ENCODE measurements at places on chromosomes 4 and X.

DNA sequence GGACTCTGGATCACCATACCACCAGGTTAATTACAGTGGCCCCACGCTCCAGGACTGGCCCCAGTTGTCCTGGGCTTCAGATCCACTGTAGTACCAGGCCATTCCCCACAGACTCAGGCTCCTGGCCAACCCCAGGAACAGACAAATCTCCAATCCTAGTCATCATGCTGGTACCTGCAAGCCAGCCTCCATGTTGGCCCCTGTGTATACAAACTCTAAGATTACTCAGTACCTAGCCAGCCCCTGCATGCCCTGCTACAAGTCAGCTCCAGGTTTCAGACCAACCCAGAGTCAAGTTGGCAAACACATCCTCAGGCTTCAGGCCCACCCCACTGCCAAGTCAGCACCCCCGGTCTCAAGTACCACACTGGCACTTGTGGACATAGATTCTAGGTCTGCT, 85.9 kb downstream of the KLF8 start:
- DNase-seq: no peak

DNA sequence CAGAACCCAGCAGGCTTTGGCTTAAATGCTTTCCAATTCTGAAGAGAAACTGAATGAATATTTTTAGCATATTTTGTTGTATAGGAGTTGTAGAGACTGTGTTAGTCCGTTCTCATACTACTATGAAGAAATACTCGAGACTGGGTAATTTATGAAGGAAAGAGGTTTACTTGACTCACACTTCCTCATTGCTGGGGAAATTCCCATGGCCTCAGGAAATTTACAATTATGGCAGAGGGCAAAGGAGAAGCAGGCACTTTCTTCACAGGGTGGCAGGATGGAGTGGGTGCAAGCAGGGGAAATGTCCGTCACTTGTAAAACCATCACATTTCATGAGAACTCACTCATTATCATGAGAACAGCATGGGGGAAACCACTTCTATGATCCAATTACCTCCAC, 291.7 kb downstream of the PACRGL start:
- DNase-seq: no peak

GRCh38 chr4:173380987-173381386, 10.2 kb downstream of the SAP30 start:
- no peak for DNase-seq

GRCh38 chrX:134933911-134934310, 56.9 kb upstream of the SMIM10 start:
- DNase-seq: no peak

DNA sequence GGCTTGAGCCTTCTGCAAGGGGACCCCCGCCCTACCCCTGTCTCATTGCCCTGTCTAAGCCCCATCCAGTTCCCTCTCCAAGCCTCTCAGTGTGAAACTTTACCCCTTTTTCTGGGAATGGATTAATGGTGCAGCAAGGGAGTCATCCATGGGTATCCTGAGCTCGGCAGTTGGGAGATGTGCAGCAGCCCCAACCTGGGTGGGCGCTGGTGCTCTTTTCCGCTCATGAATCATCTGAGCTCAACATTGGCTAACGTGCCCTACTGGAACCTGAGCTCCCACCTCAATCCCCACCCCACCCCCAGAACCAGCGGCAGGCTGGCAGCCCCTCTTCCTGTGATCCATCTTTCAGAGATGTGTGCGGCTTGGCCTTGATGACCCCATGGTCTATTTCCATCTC, 130.3 kb upstream of the MSX1 start:
- DNase-seq: no peak

DNA sequence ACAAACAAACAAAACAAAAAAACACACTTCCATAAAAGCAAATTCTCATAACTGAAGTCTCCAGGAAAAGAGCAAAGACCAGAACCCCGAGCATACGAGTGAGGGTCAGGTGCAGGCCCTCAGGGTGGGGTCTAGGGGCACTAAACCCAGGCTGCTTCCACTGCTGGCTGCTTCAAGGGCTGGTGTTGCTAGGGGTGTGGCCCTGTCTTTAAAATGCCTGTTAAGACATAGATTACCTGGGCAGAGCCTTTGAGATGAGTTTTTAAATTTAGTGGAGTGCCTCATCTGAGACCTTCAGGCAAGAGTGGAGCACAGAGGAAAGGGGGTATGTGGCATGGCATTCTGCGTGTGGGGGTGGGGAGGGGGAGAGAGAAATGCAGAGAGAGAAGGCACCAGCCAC, 87.0 kb downstream of the FHDC1 start:
- no peak for DNase-seq

DNA sequence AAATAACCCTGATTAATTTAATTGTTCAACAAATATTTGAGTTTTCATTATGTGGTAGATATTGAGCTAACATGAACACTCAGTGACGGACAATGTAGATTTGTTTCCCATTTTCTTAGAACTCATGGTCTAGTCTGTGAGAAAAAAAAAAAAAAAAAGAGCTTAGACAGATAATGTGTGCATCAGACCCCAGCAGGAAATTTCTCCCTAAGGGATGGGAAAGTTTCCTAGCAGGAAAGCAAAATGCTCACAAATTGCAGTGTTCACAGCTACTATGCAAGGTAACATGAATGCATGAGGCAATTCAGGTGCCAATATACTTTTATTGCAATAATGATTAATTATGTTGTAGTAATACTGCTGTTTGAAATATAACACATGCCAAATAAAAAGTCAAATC, 843.2 kb upstream of the SLIT2 start:
- no peak for DNase-seq

DNA sequence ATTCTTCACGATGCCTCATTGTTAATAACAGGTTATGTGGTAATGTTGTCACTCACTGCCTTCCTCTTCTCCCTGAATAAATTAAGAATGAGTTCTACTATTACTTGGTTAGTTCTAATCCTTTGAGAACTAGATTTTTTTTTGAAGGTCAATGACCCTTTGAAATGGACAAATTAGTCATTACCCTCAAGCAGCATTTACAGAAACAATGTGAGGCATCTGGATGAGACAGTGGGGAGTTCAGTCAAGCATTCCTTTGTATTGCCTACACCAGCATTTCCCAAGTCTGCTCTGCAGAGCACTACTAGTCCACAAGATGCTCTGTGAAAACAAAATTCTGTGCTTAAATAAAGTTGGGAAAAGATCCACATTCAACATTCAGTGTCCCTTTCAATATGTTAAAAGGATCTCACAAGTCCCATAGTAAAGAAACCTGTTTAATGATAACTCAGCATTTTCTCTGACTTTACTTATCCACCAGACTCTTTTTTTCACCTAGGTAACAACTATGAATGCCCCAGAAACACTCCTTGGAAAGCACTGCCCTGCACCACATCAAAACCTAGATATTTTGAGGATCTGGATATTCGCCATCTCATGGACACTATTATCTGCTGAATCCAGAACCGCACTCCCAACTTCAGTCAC, 60.6 kb downstream of the CHRDL1 start:
- no peak for DNase-seq

DNA sequence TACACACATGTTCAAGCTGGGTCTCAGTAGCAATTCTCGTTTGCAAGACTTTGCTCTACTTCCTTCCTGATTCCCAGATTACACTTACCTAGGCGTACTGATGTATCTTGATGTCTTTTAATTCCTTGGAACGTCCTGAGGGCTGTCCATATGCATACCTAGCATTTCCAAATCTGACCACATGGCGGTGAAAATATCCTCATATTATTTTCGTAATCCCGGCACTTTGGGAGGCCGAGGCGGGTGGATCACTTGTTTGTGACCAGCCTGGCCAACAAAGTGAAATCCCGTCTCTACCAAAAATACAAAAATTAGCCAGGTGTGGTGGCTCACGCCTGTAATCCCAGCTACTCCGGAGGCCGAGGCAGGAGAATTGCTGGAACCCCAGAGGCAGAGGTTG, 1786.3 kb upstream of the TENM3 start:
- no peak for DNase-seq

DNA sequence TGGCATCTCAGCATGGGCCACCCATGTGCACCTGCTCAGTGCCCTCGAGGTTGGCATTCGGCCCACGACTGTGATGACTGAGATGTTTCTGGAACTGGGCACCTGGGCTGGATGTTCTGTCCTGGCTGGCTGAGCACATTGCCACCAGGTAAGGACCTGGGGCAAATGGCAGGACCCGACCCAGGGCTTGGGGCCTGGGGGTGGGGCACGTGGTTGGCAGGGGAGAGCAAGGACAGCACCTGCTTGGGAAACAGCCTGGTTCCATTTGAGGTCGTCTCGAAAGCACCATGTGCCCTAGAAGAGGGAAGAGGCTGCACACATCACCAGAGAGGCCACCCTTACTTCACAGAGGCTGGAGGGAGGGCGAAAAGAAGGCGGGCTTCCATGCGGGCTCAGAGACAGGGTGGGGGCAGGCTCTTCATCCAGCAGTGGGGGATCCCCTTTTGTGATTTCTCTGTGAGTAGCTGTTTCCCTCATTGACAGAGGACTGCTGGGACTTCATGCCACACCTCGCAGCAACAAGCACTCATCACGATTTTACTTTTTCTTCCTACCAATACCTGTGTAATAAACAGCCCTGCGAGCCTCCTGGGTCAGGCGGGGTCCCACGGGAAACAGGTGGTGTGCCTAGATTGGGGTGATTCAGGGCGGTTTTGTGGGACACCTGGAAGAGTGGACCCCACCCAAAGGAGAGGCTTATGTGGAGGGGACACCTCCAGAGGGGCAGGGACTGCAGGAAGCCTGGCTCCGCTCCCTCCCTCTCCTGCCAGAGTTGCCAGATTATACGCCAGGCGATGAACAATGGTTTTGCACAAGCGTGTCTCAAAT, 12.0 kb downstream of the TMEM187 start:
- DNase-seq: peak; percentile 39

DNA sequence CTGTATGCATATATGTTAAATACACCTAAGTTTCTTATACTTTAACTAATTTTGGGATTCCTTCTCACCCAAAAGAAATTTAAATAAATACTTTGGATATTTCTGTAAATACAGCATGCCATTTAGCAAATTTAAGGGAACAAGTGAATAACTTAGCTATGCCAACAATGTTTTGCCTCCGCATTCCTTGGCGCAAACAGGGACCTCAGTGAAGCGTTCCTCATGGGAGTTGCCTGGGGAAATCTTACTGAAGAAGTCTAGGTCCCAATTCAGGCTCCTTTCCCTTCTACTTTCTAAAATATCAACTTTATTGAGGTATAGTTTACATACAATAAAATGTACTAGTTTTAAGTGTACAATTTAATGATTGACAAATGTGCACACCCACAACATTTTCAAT, 25.0 kb downstream of the COL4A5 start:
- DNase-seq: no peak

- no peak for DNase-seq
These were observed 338.6 kb upstream of the ZFP42 start for GRCh38 chr4:187656959-187657358.

- DNase-seq: peak; percentile 65
These were observed 478 bp upstream of the PLXNA3 start for GRCh38 chrX:154457491-154458115.

DNA sequence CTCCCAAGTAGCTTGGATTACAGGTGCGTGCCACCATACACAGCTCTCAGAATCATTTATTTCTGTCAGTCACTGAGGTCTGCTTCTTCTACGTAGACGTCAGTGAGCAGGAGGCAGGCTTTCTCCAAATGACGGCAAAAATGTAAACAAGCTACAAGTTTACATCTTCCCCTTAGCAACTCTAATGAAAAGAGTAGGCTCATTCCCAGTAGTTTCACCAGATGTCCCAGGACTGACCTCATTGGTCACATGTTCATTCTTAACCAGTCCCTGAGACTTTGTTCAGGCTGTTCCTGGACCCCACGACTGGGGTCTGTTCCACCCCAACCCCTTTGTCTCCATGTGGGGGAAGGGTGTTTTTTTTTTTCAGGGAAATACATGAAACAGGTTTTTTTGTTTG, 67.1 kb downstream of the TENM3 start:
- DNase-seq: no peak

GRCh38 chr4:48815483-48815882, 15.4 kb upstream of the OCIAD1 start:
- no peak for DNase-seq

DNA sequence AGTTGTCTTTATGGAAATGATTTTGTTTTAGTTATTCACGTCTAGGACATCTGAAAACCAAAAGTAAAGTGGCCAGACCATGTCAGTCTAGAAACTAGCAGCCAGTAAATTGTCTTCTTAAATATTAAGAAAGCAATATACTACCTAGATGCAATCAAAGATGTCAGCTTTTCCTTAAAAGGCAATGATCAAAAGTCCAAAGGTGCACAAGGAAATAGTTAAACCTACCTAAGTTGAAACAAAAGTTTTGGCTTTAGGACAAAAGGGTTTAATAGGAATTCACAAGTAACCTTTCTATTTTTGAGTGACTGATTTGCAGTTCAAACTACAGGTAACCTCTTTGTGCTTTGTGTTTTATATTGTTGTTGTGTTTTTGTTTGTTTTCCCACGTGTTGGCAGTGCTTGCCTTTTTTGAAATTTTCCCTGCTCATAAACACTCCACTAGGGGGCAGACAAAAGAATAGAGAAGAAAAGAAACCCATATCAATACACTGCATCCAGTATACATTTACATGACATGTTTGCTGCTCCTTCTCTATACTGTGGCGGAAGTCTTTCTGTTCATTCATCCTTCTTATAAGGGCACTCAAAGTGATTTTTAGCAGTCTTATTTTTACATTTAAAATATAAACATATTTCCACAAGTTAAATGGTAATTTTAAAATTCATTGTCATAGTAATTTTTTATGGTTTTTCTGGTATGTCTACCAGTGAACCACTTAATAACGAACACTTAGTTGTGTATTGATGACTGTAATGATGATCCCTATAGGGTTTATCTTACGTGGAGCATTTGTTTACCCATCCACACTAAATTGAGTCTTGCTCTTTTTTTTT, 62.7 kb downstream of the GAB1 start:
- no peak for DNase-seq

- no peak for DNase-seq
These were observed 226.6 kb upstream of the INTU start for GRCh38 chr4:127406187-127406586.

DNA sequence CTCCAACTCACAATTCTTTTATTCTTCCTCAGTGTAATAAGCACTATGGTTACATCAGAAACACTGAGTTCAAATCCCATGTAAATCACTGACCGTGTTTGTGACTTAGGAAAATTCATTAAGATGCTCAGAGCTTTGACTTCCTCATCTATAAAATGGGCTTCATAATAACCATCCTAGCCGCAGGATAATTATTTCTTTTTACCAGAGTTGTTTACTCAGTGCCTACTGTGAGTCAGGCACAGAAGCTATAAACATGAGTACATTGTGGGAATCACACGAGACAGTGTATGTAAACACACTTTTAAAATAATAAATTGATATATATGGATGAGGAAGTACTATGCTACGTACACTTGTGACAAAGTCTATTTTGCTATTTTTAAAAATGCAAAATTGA, 296.3 kb upstream of the TENM3 start:
- no peak for DNase-seq

- no peak for DNase-seq
These were observed 51.1 kb downstream of the SH3KBP1 start for GRCh38 chrX:19836337-19836736.

Measured in naive thymus-derived CD4-positive, alpha-beta T cell (primary cell).